Naive B cell (primary cell): ENCODE measurements at places on chromosomes 12 and 14.

DNA sequence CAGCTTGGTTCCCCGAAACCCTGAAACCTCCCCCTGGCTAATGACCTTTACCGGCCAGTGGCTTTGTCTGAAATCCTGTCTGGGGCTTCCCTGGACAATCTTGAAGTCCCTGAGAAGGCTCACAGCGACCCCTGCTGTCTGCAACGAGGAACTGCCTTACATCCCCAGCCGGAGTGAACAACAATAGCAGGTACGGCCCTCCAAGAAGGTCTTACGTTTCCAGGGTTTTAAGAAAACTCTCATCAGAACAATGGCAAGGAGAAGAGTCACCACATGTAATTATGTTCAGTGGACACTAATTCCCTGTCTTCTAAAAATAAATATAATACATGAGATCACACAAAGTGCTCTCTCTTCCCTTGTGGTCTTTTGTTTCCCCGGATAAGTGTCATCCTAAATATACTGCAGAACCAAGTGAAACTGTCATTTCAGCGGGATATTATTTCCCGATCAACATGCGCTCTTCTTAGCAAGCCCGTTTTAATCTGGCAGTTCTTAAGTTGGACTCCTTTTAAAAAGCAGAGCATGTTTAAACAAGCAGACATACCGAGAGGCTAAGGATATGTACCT is 53.3 kb downstream of the RBM19 start:
- H3K4me3 ChIP-seq = no peak overlapping the region
- peak; percentile 6 for DNase-seq
- no peaks in the 10 kb centered on the region for H3K4me1 ChIP-seq
- no peaks in the 10 kb centered on the region for H3K27me3 ChIP-seq
- H3K27ac ChIP-seq = no peak overlapping the region

DNA sequence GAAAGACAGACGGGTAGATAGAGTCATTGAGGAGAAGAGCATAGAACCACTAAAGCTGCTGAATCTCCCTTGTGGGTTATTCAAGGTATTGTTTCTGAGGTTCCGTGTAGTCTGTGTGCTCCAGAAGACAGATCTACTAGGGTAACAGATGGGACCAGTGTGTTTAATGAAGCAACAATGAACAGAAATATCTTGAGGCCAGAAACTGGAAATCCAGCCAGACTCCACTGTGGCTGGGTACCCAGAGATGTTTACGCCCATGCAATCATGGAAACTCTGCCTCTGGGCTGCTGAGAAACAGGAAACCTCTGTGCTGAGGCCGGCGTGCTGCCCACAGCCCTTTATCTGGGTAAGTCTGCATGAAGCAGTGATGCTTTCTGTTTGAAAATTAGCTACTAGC is 8.3 kb downstream of the PROX2 start:
- H3K4me1 ChIP-seq = no peaks in the 10 kb centered on the region
- no peak overlapping the region for H3K27ac ChIP-seq
- no peaks in the 10 kb centered on the region for H3K36me3 ChIP-seq
- H3K4me3 ChIP-seq = no peak overlapping the region
- no peak for DNase-seq
- no peaks in the 10 kb centered on the region for H3K27me3 ChIP-seq

- no peak overlapping the region for H3K27ac ChIP-seq
- H3K27me3 ChIP-seq = peaks cover 33% of the 10 kb centered on the region
- DNase-seq = no peak
- peaks cover 13% of the 10 kb centered on the region for H3K4me1 ChIP-seq
- no peak overlapping the region for H3K4me3 ChIP-seq
- H3K36me3 ChIP-seq = no peaks in the 10 kb centered on the region
Observed at GRCh38 chr14:37198273-37198598, 499 bp downstream of the MIPOL1 start.

DNA sequence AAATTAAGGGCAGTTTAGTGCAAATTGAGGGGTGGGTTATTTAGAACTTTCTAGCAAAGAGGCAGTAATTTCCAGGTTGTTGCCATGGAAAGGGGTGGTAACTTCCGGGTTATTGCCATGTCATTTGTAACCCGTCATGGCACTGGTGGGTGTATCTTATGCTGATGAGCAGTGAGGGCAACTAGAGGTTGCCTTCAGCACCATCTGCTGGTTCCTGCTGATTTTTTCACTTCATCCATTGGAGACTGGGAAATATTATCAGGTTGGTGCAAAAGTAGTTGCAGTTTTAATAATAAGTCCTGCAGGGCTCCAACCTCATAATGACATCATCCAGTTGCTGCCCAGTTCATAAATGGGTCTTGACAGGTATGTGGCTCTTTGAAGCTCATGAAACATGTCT is 24.4 kb upstream of the SERPINA4 start:
- H3K27ac ChIP-seq = no peak overlapping the region
- DNase-seq = no peak
- peaks cover 23% of the 10 kb centered on the region for H3K27me3 ChIP-seq
- peaks cover 4% of the 10 kb centered on the region for H3K36me3 ChIP-seq
- no peaks in the 10 kb centered on the region for H3K4me1 ChIP-seq
- no peak overlapping the region for H3K4me3 ChIP-seq

DNA sequence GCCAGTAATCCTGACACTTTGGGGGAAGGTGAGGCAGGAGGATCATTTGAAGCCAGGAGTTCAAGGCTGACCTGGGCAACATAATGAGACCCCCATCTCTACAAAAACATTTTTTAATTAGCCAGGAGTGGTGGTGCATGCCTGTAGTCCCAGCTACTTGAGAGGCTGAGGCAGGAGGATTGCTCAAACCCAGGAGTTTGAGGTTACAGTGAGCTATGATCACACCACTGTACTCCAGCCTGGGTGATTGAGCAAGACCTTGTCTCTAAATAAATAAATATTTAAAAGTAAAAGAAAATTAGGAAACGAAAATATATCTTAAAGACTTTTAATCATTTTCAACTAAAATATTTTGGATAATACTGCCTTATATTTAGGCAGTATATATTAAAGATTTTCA is 25.9 kb downstream of the CKB start:
- H3K36me3 ChIP-seq = peaks cover 7% of the 10 kb centered on the region
- no peak for DNase-seq
- no peaks in the 10 kb centered on the region for H3K27me3 ChIP-seq
- no peak overlapping the region for H3K4me3 ChIP-seq
- peaks cover 12% of the 10 kb centered on the region for H3K4me1 ChIP-seq

DNA sequence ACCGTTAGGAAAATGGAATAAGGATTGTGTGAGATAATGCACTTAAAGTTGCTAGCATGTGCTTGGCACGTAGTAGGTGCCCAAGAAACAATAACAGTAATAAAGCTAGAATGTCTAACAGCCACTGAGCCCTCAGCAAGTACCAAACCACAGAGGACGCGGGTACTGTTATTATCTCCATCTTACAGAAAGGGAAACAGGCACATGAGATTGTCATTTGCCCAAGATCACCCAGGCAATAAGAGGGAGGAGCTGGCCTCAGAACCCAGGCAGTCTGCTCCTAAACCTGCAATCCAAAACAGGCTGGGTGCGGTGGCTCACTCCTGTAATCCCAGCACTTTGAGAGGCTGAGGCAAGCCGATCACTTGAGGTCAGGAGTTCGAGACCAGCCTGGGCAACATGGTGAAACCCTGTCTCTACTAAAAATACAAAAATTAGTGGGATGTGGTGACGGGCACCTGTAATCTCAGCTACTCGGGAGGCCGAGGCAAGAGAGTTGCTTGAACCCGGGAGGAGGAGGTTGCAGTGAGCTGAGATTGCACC is 5.1 kb upstream of the SDS start:
- H3K36me3 ChIP-seq = no peaks in the 10 kb centered on the region
- H3K4me1 ChIP-seq = peaks cover 2% of the 10 kb centered on the region
- H3K27ac ChIP-seq = no peak overlapping the region
- H3K4me3 ChIP-seq = no peak overlapping the region
- peaks cover 13% of the 10 kb centered on the region for H3K27me3 ChIP-seq

DNA sequence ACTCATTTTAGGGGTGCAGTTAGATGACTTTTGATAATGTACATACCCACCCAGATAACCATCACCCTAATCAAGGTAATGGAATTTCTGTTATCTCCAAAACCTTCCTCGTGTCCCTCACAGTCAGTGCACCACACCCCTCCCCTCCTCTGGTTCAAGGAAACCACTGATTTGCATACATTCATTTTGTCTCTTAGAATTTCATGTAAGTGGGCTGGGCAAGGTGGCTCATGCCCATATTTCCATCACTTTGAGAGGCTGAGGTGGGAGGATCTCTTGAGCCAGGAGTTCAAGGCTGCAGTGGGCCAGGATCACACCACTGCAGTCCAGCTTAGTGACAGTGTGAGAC is 15.7 kb downstream of the ADIPOR2 start:
- no peak for DNase-seq
- H3K4me1 ChIP-seq = peaks cover 21% of the 10 kb centered on the region
- no peak overlapping the region for H3K27ac ChIP-seq

- peak; percentile 47 for DNase-seq
- H3K36me3 ChIP-seq = peaks cover 9% of the 10 kb centered on the region
- H3K4me3 ChIP-seq = peak within 1 kb of the TSS; percentile 87
Observed at GRCh38 chr12:6647083-6647604, at the start of gene ACRBP. Gene ACRBP (minus strand): TSS chr12:6647432. CDS start chr12:6647366, 66 bp downstream.

DNA sequence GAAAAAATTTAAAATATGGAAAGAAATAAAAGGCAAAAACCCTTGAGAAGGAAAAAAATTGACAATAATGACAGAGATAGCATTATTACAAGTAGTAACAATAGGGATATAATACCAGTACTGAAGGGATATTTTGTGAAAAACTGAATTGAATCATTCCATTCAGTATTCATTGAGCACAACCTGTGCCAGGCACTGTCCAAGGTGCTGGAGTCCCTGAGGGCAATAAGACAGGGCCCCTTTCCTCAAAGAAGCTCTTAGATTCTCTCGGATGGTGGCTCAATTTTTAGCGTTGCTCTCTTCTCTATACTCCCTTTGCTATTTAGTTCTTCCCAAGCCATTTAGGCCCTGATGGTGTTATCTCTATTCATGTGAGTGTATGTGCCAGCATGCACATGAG is 34.3 kb upstream of the GAS2L3 start:
- H3K27ac ChIP-seq = no peak overlapping the region
- no peaks in the 10 kb centered on the region for H3K4me1 ChIP-seq
- no peak for DNase-seq
- no peaks in the 10 kb centered on the region for H3K36me3 ChIP-seq
- no peak overlapping the region for H3K4me3 ChIP-seq

GRCh38 chr14:74886001-74886400 is 4.3 kb downstream of the DLST start:
- DNase-seq = no peak
- no peaks in the 10 kb centered on the region for H3K27me3 ChIP-seq

DNA sequence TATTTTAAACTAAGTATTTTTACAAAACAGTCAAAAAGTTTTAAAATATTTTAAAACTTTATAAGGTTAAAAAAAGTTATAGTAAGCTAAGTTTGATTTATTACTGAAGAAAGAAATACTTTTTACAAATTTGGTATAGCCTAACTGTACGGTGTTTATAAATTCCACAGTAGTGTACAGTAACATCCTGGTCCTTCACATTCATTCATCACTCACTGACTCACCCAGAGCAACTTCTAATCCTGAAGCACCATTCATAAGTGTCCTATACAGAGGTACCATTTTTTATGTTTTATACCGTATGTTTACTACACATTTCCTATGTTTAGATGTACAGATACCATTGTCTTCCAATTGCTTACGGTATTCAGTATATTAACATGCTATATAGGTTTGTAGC is 170.0 kb downstream of the KLHL28 start:
- no peak for DNase-seq
- H3K4me3 ChIP-seq = no peak overlapping the region
- peaks cover 25% of the 10 kb centered on the region for H3K27me3 ChIP-seq
- no peaks in the 10 kb centered on the region for H3K4me1 ChIP-seq

GRCh38 chr12:29732191-29732590 is 51.6 kb downstream of the TMTC1 start:
- no peak overlapping the region for H3K4me3 ChIP-seq
- H3K36me3 ChIP-seq = no peaks in the 10 kb centered on the region
- peak overlapping the region; percentile 71 for H3K27ac ChIP-seq
- no peaks in the 10 kb centered on the region for H3K27me3 ChIP-seq

DNA sequence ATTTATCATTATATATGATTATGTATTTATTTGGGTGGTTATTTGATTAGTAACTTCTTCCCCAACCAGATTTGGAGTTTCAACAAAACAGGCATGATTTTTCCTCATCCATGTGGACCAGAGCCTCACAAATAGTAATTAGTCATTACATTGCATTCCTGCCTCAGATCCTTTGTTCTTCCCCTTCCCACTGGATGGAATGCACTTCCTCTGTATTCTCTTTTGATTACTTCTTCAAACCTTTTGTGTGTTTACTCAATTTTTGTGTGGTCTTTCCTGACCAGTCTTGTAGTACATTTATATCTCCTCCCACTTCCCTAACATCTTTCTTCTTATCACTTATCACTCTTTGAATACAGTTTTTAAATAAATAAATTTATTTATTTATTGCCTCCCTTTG is 15.5 kb downstream of the SYT1 start:
- DNase-seq = no peak
- no peak overlapping the region for H3K4me3 ChIP-seq
- no peaks in the 10 kb centered on the region for H3K36me3 ChIP-seq
- H3K27me3 ChIP-seq = no peaks in the 10 kb centered on the region
- no peaks in the 10 kb centered on the region for H3K4me1 ChIP-seq
- H3K27ac ChIP-seq = no peak overlapping the region

DNA sequence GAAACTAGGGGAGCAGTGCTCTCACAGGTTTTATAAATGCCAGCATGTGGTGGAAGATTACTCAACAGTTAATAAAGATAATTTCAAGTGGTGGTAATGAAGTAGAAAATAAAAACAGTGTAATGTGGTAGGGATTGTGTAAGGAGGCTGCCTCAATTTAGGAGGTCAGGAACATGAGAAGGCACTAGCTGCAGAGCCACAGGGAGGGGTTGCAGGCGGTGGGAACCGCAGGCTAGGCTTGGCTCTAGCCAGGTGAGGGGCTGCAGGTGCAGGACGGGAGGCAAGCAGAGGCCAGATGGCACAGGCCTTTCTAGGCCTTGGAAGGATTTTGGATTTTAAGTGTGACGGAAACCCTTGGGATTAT is 768 bp downstream of the METTL25 start:
- H3K27ac ChIP-seq = peak overlapping the region; percentile 100
- H3K4me3 ChIP-seq = peak overlapping the region; percentile 98
- H3K36me3 ChIP-seq = peaks cover 23% of the 10 kb centered on the region
- peaks cover 41% of the 10 kb centered on the region for H3K4me1 ChIP-seq
- no peak for DNase-seq

DNA sequence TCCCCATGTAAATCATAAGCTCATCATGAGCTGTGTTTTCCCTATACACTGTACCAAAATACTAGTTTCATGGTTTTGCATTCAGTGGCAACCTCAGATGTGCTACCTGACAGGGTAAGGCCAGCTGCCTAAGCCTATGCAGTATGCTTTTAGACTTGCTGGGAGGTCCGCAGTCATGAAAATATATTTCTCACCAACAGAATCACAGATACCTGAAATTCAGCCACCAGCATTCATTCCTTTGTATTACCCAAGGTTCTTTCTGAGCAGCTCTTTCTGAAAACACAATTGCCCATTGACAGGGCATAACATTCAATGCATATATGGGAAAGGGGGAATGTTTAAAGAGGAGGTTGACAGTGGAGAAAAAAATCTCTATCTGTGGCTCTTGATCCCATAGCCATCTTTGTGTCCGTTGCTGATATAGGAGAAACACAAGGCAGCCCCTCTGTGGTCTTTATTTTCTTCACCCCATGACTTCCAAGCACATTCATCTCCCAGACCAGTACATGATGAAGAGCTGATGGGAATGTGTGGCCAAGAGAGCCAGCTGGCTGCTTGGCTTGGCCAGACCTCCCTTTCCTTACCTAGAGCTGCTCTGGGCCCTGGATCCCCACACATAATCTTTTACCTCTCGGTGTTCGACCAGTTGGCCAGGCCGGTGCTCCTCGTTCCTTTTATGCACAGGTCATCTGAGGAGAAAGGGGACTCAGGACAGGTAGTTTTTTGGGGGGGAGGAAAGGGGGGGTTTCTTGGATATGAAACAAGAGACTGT is 162.9 kb downstream of the KCNA5 start:
- no peaks in the 10 kb centered on the region for H3K4me1 ChIP-seq
- no peak overlapping the region for H3K27ac ChIP-seq
- DNase-seq = no peak
- H3K27me3 ChIP-seq = peaks cover 4% of the 10 kb centered on the region
